ENCODE measurements at places on chromosomes 1 and 21. TPM values are rescaled to one million over a fixed set of nuclear protein-coding genes. Genes with fewer than 3 reads are reported as not detected.

- no peak for DNase-seq
Observed at GRCh38 chr1:58258082-58258481, 288.4 kb downstream of the OMA1 start.

GRCh38 chr1:22131875-22132486 lies 10.9 kb downstream of the WNT4 start:
- no peak for DNase-seq

ADIPOR1 gene
- 177 TPM for total RNA-seq

TRABD2B gene
- total RNA-seq: 0.63 TPM

OR2L5 gene
- not detected for total RNA-seq

GRCh38 chr1:201999625-202000238 lies 10.7 kb upstream of the ELF3 start:
- no peak for DNase-seq

ERI3 gene
- total RNA-seq: 43.3 TPM

GRCh38 chr1:241734533-241734932 lies 82.5 kb downstream of the WDR64 start:
- no peak for DNase-seq

GRCh38 chr1:235919833-235920441 lies 53.2 kb upstream of the LYST start:
- DNase-seq: no peak

DNA sequence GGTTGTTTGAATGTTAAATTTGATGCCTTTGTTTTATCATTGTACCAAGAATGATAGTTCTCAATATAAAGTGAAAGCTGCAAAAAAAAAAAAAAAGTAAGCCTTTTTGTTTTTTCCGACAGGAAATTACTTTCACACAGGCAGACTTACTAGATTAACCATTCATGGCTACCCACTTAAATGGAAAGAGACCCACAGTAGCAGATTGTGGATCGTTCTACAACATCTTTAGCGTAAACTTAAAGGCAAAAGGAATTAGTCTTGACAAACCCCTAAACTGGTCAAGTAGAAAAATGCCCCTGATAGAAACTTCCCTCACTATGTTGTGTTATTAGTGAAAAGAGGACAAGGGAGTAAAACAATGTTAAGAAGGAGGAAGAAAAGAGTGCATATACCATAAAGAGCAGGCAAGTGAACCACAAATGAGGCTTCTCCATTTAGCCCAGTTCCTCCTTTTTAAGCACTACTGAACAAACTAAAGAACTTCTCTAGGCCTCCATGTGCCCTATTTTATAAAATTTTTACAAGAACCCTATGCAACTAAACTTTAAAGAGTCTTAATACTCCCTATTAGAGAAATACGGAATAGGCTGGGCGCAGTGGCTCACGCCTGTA lies 1560.3 kb downstream of the MRPL39 start:
- DNase-seq: no peak

DNA sequence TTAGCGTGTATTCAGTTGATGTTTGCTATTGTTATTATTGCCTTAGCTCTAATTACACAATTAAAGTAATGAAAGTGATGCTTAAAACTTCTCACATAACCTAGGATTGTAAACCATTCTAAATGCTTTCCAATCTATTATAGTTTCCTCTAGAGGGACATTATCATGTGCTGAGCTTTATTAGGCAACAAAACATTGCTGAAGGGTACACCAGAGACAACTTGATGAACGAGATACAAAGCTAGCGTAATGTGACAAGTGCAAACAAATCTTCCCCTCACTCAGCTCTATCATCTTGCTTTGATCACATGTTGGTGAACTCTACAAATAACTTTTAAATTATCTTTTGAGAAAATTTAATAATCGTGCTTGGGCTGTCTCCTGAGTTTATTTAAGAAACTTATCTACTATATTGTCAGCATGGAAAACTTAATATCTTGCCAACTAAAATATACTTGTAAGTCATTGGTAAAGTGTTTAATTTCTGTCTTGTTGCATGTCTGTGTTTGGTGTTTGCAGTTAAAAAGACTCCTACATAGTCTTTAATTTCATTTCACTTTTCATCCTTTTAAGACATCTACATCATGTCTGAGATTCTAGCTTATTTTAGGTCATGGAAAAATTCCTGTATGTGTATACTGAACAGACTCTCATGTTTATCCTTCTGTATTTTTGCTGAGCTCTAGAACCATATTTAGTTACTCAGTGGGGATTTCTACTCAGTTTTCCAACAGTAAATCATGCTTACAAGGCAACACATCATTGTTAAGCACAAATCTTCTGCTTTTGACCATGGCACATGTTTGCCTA lies 104.2 kb upstream of the ADAMTS5 start:
- no peak for DNase-seq

- DNase-seq: no peak
Observed at GRCh38 chr1:172673761-172674160, 14.9 kb downstream of the FASLG start.

SPRR2E gene
- total RNA-seq: 222 TPM
